Tibial nerve (tissue), 4 donors: ENCODE measurements at places on chromosomes 12 and 14. TPM values are rescaled to one million over a fixed set of nuclear protein-coding genes. Genes with fewer than 3 reads are reported as not detected.

Gene ASPG
- total RNA-seq = 2.5 TPM

Gene CRIP2
- 161 TPM for total RNA-seq

Gene CLEC9A
- not detected for total RNA-seq

Gene SDR9C7
- total RNA-seq = not detected

Gene TSPAN19
- total RNA-seq = not detected

Gene LTB4R
- 8.4 TPM for total RNA-seq

Gene UBE2N
- 31.0 TPM for total RNA-seq

- DNase-seq = no peak
These were observed 12.2 kb downstream of the SDR9C7 start for GRCh38 chr12:56922031-56922430.

DNA sequence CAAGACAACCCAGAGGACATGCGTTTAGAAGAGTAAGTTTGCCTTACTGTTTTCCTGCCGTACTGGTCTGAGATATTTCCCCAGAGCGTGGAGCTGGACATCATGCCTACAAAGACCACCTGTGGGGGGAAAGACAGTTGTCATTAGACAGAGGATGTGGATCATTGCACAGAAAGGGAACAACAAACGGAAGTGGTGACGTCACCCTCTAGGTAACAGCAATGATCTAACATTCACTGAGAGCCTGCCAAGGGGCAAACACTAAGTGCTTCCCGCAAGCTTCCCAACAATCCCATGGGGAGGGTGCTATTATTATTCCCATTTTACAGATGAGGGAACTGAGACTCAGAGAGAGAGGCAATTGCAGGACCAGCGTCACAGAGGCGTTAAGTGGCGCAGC, 48.5 kb downstream of the SVOP start:
- DNase-seq = no peak

- DNase-seq = no peak
These were observed 96.7 kb downstream of the CCER1 start for GRCh38 chr12:90858252-90858651.

DNA sequence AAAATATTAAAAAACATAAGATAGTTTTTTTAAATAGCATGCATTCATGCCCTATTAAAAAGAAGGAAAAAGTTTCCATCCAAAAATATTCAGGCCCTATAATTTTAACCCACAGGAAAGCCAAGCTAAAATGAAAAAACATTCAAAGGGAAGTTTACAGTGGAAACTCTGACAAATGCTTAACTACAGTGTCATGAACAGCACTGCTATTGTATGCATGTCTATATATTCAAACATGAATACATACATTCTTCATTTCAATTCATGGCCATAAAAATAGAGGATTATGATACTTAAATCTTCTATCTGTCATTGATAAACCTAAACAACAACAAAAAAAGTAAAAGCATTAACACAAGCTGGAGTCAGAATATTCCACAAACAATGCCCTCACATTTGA, 67.4 kb downstream of the PPP2R5E start:
- DNase-seq = no peak

DNA sequence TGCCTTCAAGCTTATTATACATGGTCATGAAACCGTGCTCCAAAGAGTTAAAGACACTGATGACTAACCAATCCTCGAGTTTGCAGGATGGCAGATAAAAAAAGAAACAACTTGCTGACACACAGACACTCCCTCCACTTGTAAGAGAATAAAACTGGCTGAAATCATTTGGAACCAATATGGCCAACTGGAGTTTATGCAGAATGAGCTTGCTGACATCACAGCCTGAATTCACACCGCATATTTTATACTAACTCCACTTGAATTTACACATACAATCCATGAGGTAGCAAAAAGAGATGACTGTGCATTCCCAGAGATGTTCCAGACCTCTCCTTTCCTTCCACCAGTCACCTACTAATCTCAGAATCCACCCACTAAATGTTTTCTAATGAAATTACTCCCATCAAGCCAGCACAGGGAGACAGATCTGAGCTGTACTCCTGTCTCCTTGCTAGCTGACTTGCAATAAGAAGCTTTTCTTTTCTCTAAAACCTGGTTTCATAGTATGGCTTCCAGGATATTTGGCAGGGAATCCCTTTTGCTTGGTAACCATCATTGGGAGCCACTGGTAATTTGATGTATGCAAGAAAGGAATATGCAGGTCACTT, 15.8 kb upstream of the PTPRR start:
- no peak for DNase-seq

DNA sequence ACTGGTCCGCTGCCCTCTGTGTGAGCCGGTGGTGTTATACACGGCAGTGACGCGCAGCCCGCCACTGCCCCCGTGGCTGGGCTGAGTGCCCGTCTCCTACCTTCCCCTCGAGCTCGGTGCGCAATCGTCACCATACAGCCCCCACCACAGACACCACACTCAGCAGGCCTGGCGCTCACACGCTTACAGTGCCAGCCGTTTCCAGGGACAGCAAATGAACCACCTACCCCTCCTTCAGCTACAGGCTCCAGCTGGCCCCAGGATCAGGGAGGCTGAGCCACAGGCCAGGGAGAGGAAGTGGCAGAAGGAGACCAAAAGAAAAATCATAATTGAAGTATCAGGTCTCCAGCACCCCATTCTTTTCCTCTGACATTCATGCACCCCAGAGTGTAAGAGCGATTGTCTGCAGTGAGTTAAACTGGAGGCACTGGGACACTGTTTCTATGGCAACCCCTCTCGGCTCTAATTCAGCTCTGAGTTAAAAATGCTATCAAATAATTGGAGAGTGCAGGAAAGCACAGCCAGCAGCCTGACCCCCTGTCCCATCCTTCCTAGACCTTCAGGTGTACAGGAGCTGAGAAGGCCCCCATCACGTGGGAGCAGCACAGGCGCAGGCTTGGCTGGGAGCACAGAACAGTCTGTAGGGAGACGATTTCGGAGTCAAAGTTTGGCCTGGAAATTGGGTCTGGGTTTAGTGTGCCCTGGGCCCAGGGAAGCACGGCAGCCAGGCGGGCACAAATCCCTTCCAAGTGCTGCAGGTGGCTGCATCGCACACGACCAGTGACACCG, 18.0 kb downstream of the LRTM2 start:
- no peak for DNase-seq

DNA sequence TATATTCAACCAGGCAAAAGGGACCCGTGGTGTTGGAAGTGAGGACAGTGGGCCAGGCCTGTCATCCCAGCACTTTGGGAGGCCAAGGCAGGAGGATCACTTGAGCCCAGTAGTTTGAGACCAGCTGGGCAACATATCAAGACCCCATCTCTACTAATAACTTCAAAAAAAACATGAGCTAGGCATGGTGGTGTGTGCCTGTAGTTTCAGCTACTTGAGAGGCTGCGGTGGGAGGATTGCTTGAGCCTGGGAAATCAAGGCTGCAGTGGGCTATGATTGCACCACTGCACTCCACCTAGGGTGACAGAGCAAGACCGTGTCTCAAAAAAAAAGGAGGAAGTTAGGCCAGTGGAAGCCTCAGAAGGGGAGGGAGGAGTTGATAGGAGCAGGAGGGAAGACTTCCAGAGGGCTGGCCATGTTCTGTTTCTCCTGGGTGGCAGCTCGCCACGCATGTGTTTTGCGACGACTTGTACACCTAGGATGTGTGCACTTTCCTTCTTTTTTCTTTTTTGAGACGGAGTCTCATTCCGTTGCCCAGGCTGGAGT, 10.1 kb downstream of the SLC25A29 start:
- DNase-seq = no peak

DNA sequence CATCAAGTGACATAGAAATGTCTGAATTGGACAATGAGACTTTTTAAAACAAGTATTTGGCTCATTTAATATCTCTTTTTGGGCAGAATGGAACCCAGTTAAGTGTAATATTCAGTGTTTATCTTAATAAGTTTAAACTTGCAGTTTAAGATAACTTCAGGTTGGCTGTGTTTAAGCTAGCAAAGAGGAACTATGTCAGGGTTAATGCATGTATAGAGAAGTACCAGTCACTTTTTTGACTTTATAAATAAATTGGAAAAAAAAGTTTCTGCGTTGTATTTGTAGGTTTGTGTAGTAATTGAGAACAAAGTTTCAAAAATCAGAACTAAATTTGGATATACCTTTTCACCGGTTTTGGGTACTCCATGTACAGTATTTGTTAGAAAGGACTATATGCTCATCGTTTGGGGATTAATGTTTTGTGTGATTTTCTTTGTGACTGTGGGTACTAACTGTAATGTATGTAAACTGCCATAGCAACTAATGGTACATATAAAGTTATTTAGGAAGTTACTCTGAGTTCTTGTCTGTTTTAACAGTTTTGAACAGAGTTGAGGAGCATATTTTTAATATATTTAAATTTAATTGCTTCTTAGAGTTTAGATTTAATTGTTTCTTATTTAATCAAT, 4.5 kb downstream of the HMGA2 start:
- no peak for DNase-seq

GRCh38 chr12:69588527-69588926, 3.3 kb downstream of the CCT2 start:
- DNase-seq = no peak

DNA sequence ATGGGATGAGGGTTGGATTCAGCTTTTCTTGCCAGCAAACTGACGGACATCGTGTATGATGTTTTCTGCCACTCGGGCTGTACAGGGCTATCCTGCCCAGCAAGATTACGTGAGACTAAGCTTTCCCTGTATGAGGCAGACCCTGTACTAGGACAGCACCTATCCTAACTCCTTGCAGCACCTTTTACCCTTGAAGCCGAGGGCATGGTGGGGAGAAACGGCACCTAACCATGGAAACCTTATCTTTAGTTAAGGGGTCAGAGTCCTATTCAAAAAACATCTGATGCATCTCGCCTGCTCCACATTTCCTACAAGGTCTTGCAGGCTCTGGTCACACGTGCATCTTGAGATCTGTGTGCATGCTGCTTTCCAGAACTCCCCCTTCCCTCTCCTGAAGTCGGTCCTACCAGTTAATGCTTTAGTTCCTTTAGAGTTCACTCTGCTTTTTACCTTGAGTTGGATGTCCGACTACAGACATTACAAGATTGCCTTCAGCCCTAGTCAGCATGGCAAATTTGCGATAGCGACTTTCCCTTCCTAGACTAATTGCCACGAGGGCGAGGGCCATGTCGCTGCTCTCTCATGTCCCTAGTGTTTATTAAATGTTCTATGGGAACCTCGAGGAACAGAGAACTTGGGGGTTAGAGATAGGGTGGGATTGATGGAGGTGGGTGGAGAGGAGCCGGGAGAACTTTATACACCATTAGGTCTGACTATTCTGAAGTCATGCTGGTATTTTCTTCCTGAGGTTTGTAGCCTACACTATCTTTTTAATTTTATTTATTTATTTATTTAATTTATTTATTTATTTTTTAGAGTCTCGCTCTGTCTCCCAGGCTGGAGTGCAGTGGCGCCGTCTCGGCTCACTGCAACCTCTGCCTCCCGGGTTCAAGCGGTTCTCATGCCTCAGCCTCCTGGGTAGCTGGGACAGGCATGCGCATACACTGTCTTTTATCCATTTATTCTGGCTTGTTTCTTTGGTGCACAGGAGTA, 6.6 kb downstream of the RAN start:
- no peak for DNase-seq

DNA sequence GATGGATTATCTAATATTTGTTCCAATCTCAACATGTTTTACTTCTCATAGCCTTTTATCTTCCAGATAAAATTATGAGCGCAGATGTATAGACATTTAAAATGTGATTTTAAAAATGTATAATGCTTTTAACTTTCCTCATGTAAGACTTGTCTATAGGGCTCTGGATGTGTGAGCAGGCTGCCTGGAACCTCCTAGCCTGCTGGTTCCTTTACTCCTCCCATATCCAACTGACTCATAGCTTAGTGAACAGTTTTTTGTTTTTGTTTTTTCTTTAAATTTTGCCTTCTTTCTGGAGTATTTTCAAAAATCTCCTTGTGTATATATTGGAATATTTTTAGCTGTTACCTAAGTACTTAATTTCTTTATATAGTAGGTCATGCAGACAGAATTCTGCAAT, 115.4 kb downstream of the PDE3A start:
- DNase-seq = no peak
